CD8-positive, alpha-beta memory T cell (primary cell): ENCODE measurements at places on chromosomes 5 and 9. TPM values are rescaled to one million over a fixed set of nuclear protein-coding genes. Genes with fewer than 3 reads are reported as not detected.

GRCh38 chr5:132949136-132949535, 14.3 kb downstream of the AFF4 start:
- no peak overlapping the region for H3K4me3 ChIP-seq
- DNase-seq: no peak
- no peaks in the 10 kb centered on the region for H3K36me3 ChIP-seq

- no peak for DNase-seq
- H3K36me3 ChIP-seq: no peaks in the 10 kb centered on the region
- no peaks in the 10 kb centered on the region for H3K27me3 ChIP-seq
- H3K27ac ChIP-seq: no peak overlapping the region
These were observed 155.5 kb upstream of the SLC12A2 start for GRCh38 chr5:127928053-127928452.

DNA sequence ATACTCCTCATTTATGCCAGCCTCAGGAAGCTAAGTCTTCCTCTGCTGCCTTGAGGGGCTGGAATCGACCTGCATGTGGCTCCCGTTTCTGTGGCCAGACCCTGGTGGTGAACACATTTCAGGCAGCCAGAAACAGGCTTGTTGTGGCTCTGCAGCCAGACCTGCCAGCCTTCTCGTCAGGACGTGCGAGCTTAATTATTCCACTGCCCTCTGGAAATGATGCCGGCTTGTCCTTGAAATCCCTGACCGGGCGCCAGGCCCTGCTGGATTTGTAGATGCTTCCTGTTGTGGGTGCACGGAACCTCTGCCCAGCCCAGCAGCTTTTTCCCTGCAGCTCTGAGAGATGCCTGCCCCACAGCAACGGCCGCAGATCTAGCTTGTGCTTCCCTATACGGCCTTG, 41.6 kb downstream of the PDZD2 start:
- H3K36me3 ChIP-seq: no peaks in the 10 kb centered on the region
- H3K4me1 ChIP-seq: no peaks in the 10 kb centered on the region
- no peak overlapping the region for H3K27ac ChIP-seq
- no peak overlapping the region for H3K4me3 ChIP-seq
- no peak for DNase-seq
- H3K27me3 ChIP-seq: no peaks in the 10 kb centered on the region

PCDH12 gene
- 0.88 TPM for total RNA-seq
